Activated naive CD8-positive, alpha-beta T cell treated with anti-CD3 and anti-CD28 coated beads, Interleukin-2, amount 10 ng/mL, durations not matched to agents 7 days and 5 days (primary cell): ENCODE measurements at places on chromosomes 2 and 18.

GRCh38 chr2:31312898-31313297 lies 78.9 kb downstream of the EHD3 start:
- no peak for DNase-seq

GRCh38 chr2:132608311-132608710 lies 61.7 kb downstream of the LYPD1 start:
- no peak for DNase-seq

- DNase-seq = no peak
Observed at GRCh38 chr2:28716265-28716865, 35.3 kb upstream of the PPP1CB start.

DNA sequence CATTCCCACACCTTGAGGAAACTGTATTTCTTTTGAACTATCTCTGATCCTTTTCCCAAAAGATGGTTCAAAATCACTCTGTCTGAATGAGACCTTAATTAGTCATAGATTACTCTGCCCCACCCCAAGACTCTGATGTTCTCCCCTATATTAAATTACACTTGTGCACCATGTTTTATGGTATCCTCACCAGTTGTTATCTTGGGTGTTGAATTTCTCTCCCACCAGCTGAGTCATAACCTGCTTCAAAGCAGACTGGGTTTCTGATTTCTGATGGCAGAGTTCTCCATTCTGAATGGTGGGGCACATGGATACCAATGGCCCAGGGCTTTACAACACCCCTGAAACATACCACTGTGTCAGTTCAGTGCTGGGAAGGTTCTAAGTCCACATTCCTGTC lies 15.0 kb downstream of the CDH20 start:
- DNase-seq = no peak

GRCh38 chr2:143698352-143698751 lies 569.1 kb downstream of the ARHGAP15 start:
- DNase-seq = no peak

GRCh38 chr2:29309090-29310029 lies 194.1 kb downstream of the CLIP4 start:
- DNase-seq = no peak

GRCh38 chr18:73614812-73615211 lies 532.8 kb downstream of the FBXO15 start:
- DNase-seq = no peak

DNA sequence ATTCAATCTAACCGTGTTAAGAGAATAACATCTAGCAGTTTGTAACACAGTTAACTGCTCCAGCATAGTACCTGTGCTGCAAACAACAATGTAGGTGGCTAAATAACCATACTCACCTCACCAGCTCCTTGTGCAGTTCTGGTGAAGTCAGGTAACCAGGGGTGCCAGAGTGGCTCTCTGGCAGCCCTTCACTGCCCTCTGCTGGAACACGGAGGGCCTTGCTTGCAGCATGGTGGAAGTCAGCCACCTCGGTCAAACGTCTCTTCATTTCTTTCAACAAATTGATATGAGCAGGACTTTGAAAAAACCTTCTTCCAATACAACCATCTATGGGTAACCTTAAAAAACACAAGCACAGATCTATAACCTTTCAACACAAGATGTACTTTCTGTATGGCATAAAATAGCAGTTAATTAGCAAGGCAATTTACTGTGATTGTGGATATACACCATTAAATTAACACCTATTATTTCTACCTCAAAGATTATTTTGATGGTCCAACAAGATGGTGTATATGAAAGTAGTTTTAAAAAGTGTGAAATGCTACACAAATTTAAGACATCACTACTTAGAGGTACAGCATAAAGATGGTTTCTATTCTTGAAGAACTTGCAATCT lies 56.6 kb downstream of the EPG5 start:
- DNase-seq = peak; percentile 65

GRCh38 chr2:6398421-6398820 lies 467.3 kb downstream of the CMPK2 start:
- no peak for DNase-seq
